Right lung (tissue), 10 donors: ENCODE measurements at places on chromosomes 12 and 14. TPM values are rescaled to one million over a fixed set of nuclear protein-coding genes. Genes with fewer than 3 reads are reported as not detected.

- DNase-seq = no peak
These were observed 55.5 kb downstream of the ANO2 start for GRCh38 chr12:5889381-5890047.

GRCh38 chr12:53659011-53659551 lies 16.8 kb downstream of the ATP5MC2 start:
- DNase-seq = peak; percentile 42

DNA sequence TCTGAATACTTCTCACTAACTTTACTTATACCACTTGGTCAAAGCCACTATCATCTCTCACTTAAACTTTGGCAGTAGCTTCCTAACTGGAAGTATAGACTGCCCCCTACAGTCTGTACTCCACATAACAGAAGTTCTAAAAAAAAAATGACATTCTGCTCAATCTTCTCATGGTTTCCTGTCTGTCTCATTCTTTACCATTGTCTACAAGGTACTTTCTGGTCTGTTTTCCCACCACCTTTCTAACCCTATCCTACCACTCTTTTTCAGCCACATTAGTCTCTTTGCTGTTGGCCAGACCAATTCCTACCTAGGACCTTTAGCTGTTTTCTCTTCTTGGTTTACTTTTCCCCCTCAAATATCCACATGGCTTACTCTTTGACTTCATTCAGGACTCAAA lies 14.7 kb downstream of the CPSF6 start:
- no peak for DNase-seq

DNA sequence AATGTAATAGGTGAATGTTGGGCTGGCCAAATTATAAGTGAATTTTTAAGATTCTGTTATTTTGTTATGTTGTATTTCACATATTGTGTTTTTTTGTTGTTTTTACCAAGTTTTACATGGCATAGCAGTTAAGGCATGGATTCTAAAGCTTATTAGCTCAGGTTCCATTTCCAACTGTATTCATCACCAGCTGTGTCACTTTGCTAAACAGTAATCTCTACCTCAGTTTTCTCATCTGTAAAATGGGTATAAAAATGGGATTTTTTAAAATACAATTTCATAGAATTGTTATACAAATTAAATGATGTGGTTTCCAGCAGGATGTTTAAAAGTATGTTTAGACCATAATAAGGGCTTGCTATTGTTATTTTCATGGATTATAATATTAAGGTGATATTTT lies 512.2 kb downstream of the SLC16A7 start:
- DNase-seq = no peak

DNA sequence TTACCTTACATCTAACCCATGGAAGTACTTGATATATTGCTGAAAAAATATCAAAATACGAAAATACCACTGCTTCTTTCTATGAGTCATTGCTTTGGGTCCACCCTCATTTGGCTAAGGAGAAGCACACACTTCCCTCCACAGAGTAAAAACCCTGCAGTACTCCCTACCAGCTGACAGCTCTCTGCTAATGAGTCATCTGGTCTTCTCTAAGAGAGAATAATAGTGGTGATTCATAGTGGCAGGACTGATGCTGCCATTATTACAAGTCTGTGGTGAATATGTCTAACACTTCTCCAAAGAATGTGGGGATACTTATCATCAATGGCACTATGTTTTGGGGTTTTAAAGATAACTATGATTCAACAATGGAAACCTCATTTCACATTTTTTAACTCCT lies 90.7 kb downstream of the PPFIA2 start:
- DNase-seq = no peak

The LALBA gene
- polyA plus RNA-seq = not detected

The LYZ gene
- 60.9 TPM for polyA plus RNA-seq

- no peak for DNase-seq
These were observed 39.9 kb upstream of the STON2 start for GRCh38 chr14:81440041-81440440.

DNA sequence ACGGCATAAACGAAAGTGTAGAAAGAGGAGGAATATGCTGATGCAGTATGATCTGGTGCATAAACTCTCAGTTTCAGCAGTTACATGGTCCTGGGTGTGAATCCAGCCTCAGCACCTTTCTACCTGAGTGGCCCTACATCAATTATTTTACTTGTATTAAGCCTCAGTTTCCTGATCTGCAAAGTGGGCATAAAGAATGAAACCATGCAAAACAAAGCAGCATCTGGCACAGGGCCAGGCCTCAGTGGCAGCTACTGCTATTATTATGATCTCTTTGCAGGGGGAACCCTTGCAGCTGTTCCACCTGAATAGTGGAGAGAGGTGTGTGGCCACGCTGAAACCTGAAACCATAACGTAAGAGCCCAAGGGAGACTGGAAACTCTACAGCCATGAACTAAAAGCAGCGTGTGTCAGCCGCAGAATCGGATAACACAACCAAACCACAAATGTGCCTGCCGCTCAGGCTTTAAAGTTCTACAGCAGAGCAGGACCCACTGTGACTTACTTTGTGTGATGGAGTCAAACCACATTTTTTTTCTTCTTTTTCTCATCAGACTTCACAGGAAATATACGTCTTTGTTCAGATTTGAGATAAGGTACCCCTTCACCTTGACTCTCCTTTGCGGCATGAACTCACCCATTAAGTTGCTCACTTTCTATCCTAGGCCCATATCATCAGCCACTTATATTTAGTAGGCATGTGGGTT lies 29.2 kb upstream of the FOS start:
- DNase-seq = no peak

DNA sequence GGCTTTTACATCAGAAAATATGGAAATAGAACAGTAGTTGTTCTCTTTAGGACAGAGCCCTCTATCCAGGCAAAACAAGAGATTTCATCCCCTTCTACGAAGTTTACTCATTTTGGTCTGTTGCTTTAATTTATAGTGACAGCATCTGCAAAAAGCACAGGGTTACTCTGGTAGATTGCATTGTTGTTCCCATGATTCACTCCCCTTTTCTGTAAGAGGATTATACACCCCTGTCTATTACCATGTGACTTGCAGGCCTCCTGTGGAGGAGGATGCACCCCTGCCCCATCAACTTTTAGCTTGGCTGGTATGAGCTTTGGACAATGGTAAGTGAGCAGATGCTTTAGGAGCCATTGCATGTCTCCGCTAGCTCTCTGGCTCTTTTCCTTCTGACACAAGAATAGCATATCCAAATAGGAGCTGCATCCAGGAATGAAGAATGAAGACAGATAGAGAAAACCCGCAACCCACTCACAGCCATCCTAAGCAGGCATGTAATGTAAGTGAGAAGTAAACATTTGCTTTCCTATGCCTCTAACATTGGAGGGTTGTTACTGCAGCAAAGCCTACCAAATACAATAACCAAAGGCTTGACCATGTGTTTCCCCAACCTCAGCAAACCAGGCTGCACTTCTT lies 304.2 kb downstream of the AKAP6 start:
- DNase-seq = no peak

DNA sequence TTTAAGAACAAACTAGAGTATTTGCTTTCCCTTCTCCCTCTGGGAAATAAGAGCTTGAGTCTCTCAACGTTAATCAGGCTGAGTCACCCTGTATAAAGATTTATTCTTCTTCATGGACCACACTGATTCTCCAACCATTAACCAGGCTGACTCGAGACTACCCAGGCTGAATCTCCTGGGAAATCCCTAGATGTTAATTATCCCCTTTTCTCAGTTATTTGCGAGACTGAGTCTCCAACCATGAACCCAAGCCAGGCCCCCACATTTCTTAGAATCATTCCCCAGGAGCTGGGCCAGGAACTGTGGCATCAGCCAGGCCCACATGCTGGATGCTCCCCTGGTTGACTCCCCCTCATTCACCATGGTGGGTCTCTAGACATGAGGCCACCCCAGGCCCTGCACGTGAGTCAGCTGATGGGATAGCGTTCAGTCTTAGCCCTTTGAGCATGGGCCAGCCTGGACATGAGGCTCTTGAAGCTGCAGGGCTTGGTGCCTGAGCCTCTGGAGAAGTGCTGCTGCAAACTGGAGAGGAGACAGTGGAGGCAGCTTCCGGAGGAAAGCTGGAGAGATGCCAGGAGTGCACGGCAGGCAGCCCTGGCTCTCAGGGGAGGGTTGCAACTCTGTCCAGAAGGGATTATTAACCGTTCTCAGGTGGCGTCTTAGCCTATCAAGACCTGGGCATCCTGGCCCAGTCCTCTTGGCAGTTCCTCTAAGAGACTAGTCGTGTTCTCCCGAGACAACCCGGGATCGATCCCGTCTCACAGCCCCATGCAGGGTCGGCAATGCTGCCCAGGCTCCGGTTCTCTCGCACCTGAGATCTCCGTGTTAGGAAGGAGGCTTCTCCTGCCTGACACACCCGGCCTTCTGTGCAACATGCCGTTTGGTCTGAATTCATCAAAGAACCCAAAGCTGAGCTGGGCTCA lies 296.6 kb downstream of the ADGRD1 start:
- DNase-seq = no peak

The GPRC5D gene
- polyA plus RNA-seq = 1.6 TPM

DNA sequence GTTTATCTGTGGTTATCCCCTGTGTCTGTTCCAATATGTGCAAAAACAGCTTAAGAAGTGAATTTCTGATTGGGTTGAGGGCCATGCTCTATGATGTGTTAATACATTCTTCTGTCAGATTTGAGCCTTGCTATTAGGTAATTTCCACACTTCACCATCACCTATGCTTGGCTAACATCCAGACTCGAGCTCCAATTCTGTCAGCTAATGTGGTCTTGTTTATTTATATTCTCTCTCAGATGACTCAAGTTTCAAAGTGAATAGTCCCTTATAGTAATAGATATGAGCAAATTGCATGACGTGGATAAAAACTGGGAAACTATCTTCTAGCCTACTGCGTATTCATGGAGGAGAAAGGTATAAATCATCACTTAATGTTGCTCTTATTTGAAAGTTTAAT lies 451.3 kb downstream of the SNAPC1 start:
- no peak for DNase-seq

GRCh38 chr14:99133636-99134515 lies 138.1 kb downstream of the BCL11B start:
- peak; percentile 42 for DNase-seq

DNA sequence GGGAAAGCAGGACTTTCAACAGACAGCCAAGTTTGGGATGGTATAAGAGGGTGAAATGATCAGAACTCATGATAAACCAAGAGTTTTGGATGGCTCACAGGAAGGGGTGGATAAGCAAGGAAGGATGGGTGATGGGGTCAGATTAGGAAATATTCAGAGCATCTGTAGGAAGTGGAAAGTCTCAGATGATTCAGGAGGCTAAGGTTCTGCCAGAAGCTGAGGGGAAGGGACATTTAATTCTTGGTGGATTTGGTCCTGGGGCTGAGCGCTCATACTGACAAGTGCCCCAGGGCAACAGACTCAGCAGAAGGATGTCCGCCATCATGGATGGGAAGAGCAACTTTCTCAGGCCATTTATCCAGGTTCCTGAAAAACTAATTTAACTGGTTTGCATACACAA lies 28.4 kb upstream of the BDKRB2 start:
- no peak for DNase-seq

GRCh38 chr12:121001060-121001459 lies 15.2 kb downstream of the C12orf43 start:
- no peak for DNase-seq

GRCh38 chr14:99125616-99126431 lies 146.2 kb downstream of the BCL11B start:
- no peak for DNase-seq

GRCh38 chr12:131919366-131920156 lies 9.5 kb upstream of the PUS1 start:
- no peak for DNase-seq

The SLCO1C1 gene
- 2.2 TPM for polyA plus RNA-seq

GRCh38 chr14:68906439-68906838 lies 72.7 kb downstream of the ACTN1 start:
- DNase-seq = no peak

The CYP27B1 gene
- 0.99 TPM for polyA plus RNA-seq

DNA sequence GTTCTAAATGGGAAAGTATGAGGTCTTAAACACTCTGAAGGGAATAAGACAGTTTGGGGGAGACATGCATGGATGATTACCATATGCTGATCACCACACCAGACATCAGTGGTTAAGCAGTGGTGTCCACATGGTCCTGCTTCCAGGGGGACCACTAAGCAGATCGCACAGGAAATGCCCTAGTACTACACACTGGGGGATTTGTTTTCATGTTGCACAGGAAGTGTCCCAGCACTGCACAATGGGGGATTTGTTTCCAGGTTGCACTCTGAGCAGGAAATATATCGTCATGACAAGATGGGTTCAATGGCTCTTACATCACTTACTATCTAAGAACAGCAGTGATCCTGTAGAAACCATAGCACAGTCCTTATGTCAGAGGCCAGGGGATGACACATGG lies 245.5 kb downstream of the BCL11B start:
- no peak for DNase-seq

DNA sequence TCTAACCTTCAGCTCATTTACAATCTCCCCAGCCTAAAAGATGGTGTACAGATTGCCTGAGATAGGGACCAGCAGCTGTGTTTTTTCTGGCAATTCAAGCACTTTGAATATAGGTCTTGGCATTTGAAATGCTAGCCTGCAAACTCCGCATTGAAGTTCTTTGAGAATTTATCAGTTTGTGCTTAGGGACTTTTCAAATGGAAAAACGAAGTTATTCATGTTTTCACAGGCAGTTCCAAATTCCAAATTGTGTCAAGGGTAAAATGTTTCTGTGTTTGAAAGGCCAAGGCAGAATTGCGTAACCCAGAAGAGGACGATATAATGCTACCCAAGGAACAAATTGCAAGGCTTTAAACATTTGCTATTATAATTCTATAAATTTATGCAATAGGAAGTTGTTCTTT lies 168.9 kb upstream of the RASSF8 start:
- peak; percentile 59 for DNase-seq

GRCh38 chr14:26323869-26324268 lies 274.0 kb downstream of the NOVA1 start:
- peak; percentile 8 for DNase-seq

DNA sequence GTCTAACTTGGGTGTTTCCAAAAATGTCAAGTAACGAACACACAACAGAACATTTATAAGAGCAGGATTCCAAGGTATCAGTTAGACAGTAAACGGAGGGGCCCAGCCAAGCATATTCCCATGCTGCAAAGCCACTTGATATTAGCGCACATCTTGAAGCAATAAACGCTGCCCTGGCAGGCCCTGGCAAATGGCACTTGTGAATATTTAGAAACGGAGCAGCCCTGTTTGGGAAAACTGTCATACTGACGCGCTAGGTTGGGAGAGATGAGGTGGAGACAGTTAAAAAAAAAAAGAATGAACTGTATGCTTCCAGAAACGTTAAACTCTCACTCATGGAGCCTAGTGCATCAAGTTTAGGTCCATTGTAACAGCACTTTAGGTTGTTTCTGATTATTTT lies 9.3 kb downstream of the DGLUCY start:
- DNase-seq = no peak

DNA sequence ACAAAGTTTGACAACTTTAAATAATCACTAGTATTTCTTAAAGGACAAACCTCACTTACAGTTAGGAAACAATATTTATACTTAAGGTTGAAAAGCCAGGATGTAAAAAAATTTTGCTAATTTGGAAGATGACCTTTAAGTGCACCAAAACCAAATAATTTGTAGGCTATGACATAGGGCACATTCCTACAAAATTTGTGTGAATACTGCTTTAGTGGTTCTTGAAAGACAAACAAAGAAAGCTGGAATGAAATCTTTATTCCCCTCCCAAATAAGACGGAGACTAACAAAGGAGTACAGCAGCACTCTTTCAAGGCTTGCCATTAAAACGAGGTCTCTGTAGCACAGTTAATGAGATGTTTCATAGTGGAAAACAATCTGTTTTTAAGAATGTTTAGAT lies 45.6 kb downstream of the MSRB3 start:
- DNase-seq = no peak

The TAS2R31 gene
- 2.1 TPM for polyA plus RNA-seq
